Fibroblast of skin of left biceps (primary cell): ENCODE measurements at places on chromosomes 2 and 18.

DNA sequence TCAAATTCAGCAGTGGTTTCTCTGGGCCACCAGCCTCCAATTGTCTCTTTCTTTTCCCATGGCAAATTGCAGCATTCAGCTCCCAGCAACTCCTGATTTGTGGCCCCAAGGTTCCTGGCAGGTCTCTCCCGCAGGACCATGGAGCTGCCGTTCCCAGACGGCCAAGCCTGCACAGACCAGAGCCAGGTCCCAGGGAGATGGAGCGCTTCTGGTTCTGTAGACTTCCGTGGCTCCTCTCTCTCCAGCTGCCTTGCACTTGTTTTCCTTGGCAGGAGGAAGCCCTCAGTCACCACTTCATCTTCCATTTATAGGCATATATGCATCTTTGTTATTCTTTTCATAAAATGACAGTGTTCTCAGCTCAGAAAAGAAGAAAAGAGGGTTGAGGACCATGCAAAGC is 21.7 kb downstream of the TNP1 start:
- DNase-seq, result no peak

DNA sequence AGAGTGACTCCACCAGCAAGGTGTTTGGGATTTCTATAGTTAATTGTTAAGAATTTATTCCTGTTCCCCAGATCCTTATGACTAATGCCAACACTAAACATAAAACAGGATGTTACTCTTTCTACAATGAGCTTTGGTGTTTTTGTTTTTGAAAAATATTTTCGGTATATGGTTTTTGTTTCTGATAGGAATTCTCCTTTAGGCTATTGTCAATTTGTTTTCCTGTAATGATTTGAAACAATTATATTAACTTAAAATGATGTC is 182.6 kb downstream of the AGAP1 start:
- DNase-seq, result no peak

DNA sequence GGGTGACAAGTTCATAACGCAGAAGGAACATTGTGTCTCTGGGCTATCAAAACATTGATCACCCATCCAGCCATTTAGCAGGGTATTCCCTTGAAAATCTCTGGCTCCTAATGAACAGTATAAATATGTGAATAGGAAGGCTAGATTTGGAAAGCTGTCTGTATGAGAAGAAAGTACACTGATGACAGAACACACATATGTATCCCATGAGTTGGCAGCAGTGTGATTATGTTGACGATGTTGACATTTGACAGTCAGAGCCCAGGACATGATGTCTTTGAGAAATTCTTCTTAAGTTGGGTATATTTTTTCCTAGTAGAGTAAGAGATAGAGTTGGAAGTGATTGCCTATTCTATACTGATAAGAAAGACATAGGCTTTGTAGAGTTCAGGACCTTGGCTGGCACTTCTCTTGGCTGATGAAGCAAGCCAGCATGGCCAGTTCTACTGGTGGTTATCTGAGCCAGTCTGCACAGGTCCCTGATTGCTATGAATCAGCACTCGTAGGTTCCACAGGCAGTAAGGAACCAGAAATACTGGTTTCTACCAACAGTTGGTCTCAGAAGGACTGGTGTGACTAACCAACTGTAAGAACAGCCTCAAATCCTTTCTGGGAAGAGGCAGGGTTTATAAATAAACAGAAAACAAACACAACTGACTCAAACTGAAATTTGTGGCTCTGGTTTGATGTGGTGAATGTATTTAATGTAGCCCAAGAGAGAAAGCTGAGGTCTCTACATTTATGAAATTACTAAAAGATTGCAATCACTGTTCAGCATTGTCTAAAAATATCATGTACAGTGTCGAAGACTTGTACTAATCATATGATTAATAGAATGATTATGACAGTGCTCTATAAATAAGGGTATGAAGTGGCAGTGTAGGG is 43.9 kb upstream of the RAPH1 start:
- DNase-seq, result no peak

DNA sequence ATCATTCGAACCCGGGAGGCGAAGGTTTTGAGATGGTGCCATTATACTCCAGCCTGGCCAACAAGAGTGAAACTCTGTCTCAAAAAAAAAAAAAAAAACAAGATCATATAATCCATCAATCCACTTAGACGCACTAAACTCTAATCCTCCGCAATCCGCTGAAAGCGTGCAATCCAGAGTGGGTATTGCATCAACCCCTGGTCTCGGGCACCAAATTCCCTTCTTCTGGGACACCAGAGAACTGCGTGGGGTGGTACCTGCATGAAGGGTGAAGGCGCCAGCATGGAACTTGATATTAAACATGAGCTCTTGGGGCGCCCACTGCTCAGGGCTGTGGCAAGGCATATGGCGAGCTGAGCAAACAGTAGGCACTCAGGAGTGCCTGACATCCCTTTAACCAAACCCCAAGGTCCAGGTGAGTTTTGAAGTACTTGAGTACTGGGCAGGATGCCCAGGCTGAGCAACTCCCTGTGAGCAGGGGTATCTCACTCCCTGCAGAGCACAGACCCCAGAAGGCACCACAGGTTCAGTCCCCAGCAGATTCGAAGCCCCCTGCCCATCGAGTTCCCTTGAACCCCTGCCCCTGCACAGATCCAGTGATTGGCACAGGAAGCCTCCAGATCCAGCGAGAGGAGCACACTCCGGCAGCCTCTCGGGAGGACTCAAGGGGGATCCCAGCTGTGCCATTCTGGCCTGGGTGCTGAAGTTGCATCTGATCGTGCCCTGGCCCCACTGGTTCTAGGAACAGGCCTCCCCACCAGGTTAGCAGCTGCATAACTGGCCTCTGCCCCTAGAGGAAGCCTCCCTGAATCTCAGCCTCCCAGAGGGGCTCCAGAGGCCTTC is 8.0 kb downstream of the ALPI start:
- no peak for DNase-seq

GRCh38 chr2:238864207-238865014 is 16.5 kb downstream of the TWIST2 start:
- peak; percentile 97 for DNase-seq

DNA sequence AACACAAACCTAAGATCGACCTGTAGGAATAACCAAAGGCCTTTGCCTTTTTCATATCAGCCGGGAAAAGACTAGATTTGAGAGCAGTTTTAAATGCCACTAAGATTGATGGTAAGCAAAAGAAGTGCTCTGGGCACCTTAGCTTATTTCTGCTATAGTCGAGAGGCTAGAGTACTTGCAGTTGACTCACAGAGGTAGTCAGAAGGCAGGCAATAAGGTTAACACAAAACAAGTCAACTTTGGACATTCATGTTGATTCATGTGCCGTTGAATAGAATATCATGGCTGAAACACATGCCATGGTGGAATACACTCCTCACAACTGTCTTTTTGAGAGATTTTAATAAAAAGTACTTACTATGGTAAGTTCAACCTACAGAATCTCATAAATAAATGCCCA is 507.6 kb downstream of the ZEB2 start:
- DNase-seq, result no peak

GRCh38 chr18:49668574-49669275 is 106.9 kb downstream of the LIPG start:
- DNase-seq, result no peak

- no peak for DNase-seq
Observed at GRCh38 chr2:231644426-231644825, 51.8 kb downstream of the TEX44 start.

- no peak for DNase-seq
Observed at GRCh38 chr2:43429369-43429768, 166.5 kb downstream of the THADA start.

- DNase-seq, result no peak
Observed at GRCh38 chr2:9658972-9659371, 28.2 kb upstream of the YWHAQ start.

- peak; percentile 56 for DNase-seq
Observed at GRCh38 chr2:199100326-199101110, 357.2 kb downstream of the SATB2 start.
